ENCODE measurements at places on chromosomes 4 and X.

DNA sequence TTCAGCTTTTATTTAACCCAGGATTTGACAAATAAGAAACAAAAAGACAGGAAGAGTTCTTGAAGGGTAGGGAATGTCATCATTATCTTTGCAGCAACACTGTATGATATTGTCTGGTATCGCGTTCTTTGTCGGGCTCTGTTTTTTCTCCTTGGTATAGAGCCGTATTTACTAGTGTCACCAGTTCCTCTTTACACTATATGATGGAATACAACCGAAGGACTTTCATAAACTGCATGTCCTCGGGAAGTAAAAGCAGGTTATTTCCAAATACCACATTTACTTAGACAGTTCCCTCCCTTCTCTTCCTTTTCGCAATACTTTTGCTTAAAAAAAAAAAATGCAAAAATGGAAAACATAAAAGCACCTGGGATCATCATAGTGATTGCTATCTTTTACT, 96.6 kb upstream of the IL13RA1 start:
- DNase-seq = no peak

- DNase-seq = no peak
These were observed 99.8 kb downstream of the PPP1R2C start for GRCh38 chrX:42678133-42678532.

DNA sequence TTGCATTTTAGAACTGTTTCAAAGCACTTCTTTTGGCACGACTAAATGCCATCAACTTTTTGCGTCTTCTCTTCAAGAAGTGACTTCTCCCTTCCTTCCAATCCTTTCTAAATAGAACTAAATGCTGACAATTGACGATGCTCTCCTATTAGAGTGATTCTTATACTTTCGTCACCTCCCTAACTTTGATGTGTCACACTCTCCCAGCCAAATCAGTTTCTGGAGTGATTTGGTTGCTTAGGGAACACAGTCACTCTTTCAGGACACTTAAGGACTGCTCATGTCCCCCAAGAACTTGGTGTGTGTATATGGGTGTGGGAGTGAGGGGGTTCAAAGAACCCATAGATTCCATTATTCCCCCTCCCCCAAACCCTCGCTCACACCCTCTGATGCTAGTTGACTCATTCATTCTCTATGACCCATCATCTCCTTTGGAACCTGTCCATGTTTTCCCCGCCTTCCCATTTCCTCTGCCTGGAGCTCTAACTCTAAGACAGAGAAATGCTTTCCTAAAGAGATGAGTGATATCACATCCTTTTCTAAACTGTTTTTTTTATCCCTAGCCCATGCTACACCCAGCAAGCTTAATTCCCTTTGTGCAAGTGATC, 26.8 kb upstream of the AREG start:
- DNase-seq = no peak

DNA sequence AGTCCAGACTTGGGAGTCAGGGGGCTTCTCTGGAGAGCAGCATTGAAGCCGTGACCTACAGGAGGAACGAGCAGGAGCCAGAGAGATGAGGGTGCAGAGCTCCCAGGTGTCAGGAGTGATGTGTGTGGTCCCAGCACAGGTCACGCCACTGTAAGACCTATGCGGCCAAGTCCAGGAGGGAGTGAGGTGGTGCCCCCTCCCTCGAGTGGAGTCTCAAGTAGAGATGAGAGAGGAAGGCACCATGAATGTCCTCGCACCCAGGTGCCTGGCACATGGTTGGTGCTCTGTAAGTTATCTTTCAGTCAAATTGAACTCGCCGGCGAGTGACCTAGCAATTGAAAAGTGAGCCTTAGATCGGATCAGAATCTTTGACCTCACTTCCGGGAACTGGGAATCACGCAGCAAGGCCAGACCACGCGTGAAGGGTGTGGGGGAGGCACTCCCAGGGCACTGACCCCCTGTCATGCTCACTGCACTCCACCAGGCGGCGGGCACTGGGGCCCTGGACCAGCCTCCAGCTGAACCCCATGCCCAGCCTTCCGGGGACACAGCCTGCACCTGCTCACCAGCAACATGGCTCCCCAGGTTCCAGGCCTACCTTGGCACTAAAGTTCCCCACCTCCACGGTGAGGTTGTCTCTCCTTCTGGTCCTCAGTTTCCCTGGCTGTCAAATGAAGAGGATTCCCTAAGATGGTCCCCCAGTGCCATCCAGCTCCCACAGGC, 127.4 kb downstream of the HMX1 start:
- DNase-seq = no peak

- no peak for DNase-seq
These were observed 276.3 kb downstream of the HNRNPD start for GRCh38 chr4:82097504-82097903.
